NCI-H345 (cell line): ENCODE measurements at places on chromosomes 6 and 20.
A peak's percentile ranks its signal among the peaks of the same experiment; 100 is the strongest.

DNA sequence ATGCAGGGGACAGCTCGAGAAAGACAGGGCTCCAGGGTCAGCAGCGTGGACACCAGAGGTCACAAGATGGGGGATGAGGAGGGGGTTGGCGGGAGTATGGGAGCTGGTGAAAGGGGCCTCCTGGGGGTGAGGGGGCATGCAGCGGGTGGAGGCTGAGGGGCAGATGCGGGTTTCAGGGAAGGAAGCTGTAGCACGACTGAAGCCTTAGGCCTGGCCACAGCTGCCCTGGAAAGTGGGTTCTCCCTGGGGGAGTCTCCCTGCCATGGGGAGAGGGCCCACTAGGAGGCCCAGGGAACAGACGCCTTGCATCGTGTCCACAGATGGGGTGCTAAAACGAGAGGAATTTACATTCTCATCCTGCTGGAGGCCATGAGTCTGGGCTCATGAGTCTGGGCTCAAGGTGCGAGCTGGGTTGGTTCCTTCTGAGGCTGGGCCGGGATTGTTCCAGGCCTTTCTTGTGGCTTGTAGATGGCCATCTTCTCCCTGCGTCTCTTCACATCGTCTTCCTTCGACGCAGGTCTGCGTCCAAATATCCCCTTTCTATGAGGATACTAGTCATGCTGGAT lies 18.0 kb downstream of the APCDD1L start:
- DNase-seq: no peak

GRCh38 chr6:116412270-116412669 lies 41.5 kb downstream of the DSE start:
- no peak for DNase-seq

- DNase-seq: no peak
These were observed 4.6 kb downstream of the TFEB start for GRCh38 chr6:41730531-41731436.

DNA sequence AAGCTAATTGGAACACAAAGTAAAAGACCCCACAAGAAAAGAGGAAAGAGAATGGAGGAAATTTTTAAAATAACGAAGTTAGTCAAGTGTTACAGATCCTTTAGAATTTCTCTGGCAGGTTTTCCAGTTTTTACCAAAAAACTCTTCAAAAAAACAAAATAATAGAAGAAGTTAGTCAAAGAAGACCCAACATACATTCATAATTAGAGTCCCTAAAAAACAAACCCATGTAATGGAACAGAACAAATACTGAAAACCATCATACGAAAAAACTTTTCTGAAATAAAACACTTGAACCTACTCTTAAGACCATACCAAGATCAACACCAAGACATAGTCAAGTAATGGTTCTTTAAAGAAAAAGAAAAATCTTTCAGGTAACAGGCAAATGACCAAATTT lies 31.6 kb downstream of the RANBP9 start:
- no peak for DNase-seq

DNA sequence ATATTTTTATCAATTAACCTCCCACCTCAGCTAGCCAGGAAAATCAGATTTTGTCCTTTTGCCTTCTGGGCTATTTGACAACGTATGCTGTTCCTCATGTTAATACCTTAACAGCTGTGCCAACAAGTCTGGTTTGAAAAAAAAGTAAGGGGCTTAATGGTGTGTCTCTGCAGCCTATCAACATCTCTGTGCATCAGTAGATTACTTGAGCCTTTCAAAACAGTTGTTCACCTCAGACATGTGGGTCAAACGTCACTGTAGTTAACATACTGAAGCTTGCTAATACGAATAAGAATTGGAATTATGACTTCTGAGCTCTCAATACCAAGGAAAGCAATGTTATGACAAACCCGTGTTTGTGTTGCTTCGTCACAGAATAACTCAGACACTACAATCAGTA lies 23.0 kb downstream of the CEP57L1 start:
- DNase-seq: no peak

GRCh38 chr6:22068561-22069305 lies 228.1 kb downstream of the PRL start:
- DNase-seq: no peak

DNA sequence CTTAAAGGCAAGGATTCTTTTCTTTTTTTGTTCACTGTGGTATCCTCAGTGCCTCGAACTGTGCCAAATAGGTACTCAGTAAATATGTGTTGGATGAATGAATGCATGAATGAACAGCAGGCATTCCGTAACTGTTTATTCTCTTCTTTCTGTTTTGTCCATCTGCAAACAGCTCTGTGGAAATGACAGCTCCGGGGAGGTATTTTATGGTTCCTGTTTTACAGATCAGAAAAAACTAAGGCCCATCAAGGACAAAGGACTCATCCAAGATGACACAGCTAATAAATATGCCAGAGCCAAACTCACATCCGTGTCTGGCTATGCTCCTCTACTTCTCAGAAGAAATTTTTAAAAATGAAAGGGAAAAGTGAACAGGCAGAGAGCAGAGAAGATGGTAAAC lies 21.0 kb downstream of the JPH2 start:
- DNase-seq: no peak

- peak; percentile 67 for DNase-seq
These were observed 101.4 kb downstream of the ADGB start for GRCh38 chr6:146700078-146700686.
